ENCODE measurements at places on chromosomes 12 and 14. TPM values are rescaled to one million over a fixed set of nuclear protein-coding genes. Genes with fewer than 3 reads are reported as not detected.

CSRP2 gene
- 129 TPM for total RNA-seq

ANO2 gene
- total RNA-seq: 2.3 TPM

DNA sequence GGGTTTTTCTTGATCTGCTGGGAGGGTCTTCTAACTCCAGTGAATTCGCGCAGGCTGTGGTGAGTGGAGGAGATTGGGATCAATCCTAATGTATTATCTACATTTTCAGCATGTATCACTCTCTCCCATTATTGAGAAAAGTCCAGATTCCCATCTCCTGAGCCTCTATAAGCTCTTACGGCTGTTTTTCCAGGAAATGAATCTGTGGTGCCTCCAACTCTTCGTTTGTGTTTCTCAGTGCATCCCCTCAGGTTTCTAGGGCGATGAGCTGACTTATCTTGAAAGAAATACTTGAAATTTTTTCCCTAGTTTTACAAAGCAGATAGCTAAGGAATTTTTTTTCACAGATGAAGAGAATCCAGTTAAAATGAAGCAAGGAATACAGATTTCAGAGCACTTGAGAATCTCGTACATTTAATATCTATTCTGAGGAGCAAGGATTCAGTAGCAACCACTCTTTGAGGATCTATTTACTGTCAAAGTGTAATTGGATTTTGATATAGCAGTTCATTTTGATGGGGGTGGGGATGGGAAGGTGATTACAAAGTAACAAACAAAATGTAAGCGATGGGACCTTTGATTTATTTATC is 138.7 kb downstream of the BRMS1L start:
- no peak overlapping the region for H3K4me3 ChIP-seq
- no peaks in the 10 kb centered on the region for H3K36me3 ChIP-seq
- no peak overlapping the region for H3K27ac ChIP-seq
- no peak for DNase-seq

DNA sequence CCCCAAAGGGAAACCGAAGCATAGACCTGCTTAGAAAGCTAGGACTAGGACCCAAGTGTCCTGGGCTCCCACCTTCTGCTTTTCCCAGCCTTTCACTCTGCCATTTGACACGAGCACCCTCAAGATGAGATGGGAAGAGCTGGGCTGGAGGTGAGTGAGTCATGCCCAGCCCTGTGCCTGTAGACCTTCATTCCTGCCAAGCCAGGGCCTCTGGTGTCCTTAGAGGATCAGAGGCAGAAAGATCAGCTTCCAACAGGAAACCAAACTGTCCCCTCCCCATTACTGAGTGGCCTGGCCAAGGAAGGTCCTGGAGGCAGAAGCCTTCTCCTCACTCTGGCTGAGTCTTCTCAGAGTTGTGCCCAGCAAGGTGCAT is 3.5 kb downstream of the TMEM63C start:
- H3K4me1 ChIP-seq: peaks cover 33% of the 10 kb centered on the region
- no peaks in the 10 kb centered on the region for H3K27me3 ChIP-seq
- no peaks in the 10 kb centered on the region for H3K36me3 ChIP-seq

DNA sequence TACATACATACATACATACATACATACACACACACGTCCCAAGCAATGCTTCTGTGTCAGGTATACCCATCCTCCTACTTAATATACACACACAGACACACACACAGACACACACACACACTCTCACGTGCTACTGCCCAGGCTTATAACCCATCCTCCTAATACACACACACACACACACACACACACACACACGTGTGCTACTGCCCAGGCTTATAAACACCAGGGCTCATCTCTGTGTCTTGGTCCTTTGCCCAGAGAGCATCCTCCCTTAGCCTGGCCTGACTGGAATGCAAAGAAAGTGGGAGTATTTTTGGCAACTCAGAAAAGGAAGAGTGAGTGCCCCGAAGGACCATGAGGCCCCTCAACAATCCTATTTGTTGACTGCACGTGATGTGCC is 129.0 kb downstream of the RBM19 start:
- H3K4me3 ChIP-seq: no peak overlapping the region
- DNase-seq: no peak
- peaks cover 10% of the 10 kb centered on the region for H3K4me1 ChIP-seq
- H3K27ac ChIP-seq: no peak overlapping the region
- H3K27me3 ChIP-seq: no peaks in the 10 kb centered on the region
- no peaks in the 10 kb centered on the region for H3K36me3 ChIP-seq

DNA sequence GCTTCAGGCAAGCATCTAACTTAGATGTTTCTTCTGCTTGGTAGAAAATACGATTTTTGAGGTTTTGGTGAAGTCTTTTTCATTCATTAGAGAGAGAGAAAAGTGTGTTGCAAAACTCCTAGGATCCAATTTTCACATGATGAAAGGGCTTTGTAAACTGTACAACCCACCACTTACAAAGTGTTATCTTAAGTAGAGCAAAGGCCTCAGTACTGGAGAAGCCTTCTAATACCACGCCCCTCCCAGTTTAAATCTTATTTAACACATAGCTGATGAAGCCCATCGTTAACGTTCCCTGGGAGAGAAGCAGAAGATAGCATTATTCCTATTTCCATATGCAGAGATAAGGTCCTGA is 869 bp downstream of the APOLD1 start:
- no peaks in the 10 kb centered on the region for H3K36me3 ChIP-seq
- no peaks in the 10 kb centered on the region for H3K27me3 ChIP-seq
- peaks cover 16% of the 10 kb centered on the region for H3K4me1 ChIP-seq
- H3K27ac ChIP-seq: peak overlapping the region; percentile 50

- no peaks in the 10 kb centered on the region for H3K4me1 ChIP-seq
- H3K36me3 ChIP-seq: no peaks in the 10 kb centered on the region
- no peaks in the 10 kb centered on the region for H3K27me3 ChIP-seq
- H3K27ac ChIP-seq: no peak overlapping the region
Measured at GRCh38 chr12:89427508-89428156, 75.3 kb upstream of the DUSP6 start.

DNA sequence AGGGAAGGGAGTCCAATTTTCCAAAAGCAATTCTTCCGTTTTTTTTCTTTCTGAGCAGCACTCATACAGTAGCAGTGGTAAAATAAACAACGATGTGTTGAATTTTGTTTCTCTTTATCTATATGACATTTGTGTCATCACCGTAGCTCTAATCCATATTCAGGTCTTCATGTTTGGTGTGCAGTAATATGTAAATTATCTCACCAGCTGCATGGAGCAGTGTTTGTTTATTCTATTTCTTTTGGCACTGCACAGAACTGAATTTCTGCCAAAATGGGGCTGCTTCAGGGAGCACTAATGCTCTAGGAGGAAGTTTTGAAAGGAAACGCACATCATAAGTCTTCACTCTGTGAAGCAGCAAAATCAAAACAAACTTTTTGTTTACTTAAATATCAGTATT is 130.0 kb upstream of the NPAS3 start:
- peak overlapping the region; percentile 31 for H3K4me3 ChIP-seq
- peak overlapping the region; percentile 60 for H3K27ac ChIP-seq
- peaks cover 22% of the 10 kb centered on the region for H3K4me1 ChIP-seq
- H3K27me3 ChIP-seq: no peaks in the 10 kb centered on the region
- no peaks in the 10 kb centered on the region for H3K36me3 ChIP-seq
- peak; percentile 72 for DNase-seq

- peak; percentile 77 for DNase-seq
- H3K27ac ChIP-seq: peak overlapping the region; percentile 18
- H3K36me3 ChIP-seq: no peaks in the 10 kb centered on the region
- 0 out of 2 replicates have a peak, but pooled peaks cover 4% of the 10 kb centered on the region for H3K27me3 ChIP-seq
Measured at GRCh38 chr12:25730489-25731349, 177.6 kb upstream of the LMNTD1 start.

Measured in SJCRH30 (cell line).